COR-L47 (cell line): ENCODE measurements at places on chromosomes 3 and 15.

DNA sequence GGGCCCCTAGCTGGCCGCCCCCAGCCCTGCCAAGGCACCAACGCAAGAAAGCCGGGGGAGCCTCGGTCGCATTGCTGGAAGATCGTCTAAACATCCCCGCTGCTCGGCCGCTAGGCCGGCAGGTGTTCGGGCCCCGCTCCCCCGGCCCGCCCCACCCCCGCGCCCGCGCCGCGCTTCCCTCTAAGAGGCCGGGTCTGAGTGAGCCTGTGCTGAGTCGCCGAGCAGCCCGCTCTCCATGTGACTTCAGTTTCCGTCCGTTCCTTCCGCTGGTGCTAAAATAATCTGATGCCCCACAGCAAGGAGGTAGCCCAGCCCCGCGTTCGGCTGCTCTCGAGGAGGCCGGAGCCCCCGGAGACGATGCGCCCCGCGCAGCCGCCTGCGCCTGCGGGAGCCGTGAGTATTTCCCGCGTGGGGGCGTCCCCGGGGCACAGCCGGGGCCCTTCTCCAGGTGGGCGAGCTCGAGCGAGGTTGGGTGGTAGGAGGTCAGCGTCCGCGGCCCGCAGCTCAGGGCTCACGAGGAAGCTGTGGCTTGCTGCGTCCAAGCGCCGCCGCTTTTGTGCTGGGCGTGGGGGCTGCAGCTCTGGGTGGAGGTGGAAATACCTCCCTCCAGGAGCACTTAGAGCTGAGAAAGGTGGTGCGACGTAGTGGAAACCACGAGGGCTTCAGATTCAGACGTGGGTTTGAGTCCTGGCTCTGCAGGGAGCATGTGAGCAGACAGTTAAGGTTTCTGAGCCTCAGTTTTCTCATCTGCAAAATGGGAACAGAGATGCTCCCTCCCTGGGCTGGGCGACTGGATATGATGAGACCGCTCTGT, at the start of gene NRROS:
NRROS (plus strand) TSS at position 212 of the 814 bp plus-strand sequence. CDS start 14,846 bp downstream, outside the sequence.
- DNase-seq, result peak; percentile 24

GRCh38 chr3:150319900-150320299, 88.2 kb upstream of the TSC22D2 start:
- no peak for DNase-seq

DNA sequence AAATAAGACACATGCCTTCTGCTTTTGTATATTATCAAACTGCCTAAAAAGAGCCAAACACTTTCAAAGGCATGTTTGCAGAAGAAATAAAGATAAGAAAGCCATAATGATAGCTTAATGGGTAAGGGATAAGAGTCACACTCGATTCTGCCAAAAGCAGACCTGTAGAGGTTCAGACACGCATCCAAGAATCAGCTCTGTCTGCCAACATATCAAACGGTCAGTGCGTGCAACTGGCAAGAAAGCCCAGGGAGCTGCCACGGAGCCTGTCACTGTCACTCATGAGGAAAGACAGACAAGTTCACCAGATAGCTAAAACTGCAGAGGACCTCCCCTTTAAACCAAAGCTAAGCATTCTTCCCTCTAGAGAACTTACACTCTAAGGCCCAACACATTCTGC, 23.2 kb downstream of the DCP1A start:
- DNase-seq, result no peak

- no peak for DNase-seq
These were observed 37.8 kb downstream of the LSM3 start for GRCh38 chr3:14216257-14217048.

- no peak for DNase-seq
These were observed 17.2 kb upstream of the TIMP4 start for GRCh38 chr3:12175844-12176453.

DNA sequence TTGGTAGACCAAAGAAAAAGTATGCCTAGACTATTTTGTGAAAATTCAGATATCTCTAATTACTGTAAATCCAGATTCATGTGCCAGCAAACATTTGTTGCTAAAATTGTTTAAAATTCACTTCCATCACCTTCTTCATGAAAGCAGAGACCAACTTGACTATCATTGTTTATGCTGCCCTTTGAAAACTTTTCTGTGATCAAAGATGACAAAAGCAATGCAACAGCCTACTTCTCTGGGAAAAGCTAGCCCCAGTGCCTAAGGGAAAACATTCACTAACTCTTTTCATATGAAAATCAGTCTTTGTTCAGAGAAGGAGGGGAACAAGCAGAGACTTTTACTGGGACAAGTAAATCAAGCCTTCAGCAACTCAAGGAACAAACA, 178.0 kb upstream of the P2RY1 start:
- no peak for DNase-seq

DNA sequence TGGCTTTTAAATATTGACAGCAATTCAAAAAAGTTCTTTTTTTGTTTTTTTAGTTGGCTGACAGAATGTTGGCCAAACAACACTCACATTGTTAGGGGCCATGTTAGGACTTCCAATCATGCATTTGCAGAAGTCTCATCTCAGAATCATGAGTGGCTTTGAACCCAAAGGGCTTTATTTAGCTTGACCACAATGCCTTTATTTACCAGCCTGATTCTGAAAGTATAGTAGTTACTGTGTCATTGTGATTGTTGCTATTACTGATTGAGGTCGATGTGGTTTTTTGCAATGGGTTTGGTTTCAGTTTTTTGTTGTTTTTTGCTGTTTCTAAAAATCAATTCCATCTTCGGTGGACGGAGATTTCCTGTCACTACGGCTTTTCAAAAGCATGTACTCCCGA, 7.2 kb downstream of the GLDN start:
- no peak for DNase-seq

GRCh38 chr15:89828281-89829145, 13.9 kb upstream of the ANPEP start:
- no peak for DNase-seq

DNA sequence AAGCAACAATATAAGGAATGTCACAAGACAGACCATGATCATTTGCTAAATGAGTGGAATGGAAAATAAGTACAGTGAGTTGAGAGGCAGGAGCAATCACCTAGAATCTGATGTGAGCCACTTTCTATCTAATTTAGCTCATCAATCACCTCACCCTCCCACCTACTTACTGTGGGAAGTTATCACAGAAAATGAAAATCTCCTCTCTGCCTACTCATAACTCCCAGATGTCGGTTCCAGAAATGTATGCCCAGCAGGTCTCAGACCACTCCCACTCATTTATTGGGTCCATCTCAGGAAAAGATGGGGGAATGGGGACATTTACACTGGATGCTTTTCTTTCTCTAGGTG, 270.9 kb downstream of the FHIT start:
- DNase-seq, result no peak
